ENCODE measurements at places on chromosomes 4 and X. TPM values are rescaled to one million over a fixed set of nuclear protein-coding genes. Genes with fewer than 3 reads are reported as not detected.

The ANOS1 gene
- total RNA-seq = 0.05 TPM

The DBET gene
- not detected for total RNA-seq

The NXF2B gene
- not detected for total RNA-seq

The HSFX2 gene
- 0.52 TPM for total RNA-seq

The ADH5 gene
- total RNA-seq = 108 TPM

The NFKB1 gene
- 141 TPM for total RNA-seq

The ERVMER34-1 gene
- not detected for total RNA-seq

The LPAR4 gene
- total RNA-seq = not detected

The HS6ST2 gene
- total RNA-seq = not detected

The IQSEC2 gene
- 0.20 TPM for total RNA-seq

The MAGEB18 gene
- not detected for total RNA-seq
